ENCODE measurements at places on chromosomes 5 and 9. TPM values are rescaled to one million over a fixed set of nuclear protein-coding genes. Genes with fewer than 3 reads are reported as not detected.

The UGCG gene
- total RNA-seq, result 39.0 TPM

The TESK1 gene
- total RNA-seq, result 8.5 TPM

The DDX4 gene
- not detected for total RNA-seq

The ABLIM3 gene
- 6.5 TPM for total RNA-seq

The FREM1 gene
- total RNA-seq, result not detected

The IFNA21 gene
- total RNA-seq, result not detected

The CYLC2 gene
- total RNA-seq, result not detected

The ACTBL2 gene
- total RNA-seq, result not detected

The DIRAS2 gene
- 0.59 TPM for total RNA-seq

The GDF9 gene
- total RNA-seq, result not detected

The MCC gene
- total RNA-seq, result 19.5 TPM

The SH3GL2 gene
- total RNA-seq, result not detected

DNA sequence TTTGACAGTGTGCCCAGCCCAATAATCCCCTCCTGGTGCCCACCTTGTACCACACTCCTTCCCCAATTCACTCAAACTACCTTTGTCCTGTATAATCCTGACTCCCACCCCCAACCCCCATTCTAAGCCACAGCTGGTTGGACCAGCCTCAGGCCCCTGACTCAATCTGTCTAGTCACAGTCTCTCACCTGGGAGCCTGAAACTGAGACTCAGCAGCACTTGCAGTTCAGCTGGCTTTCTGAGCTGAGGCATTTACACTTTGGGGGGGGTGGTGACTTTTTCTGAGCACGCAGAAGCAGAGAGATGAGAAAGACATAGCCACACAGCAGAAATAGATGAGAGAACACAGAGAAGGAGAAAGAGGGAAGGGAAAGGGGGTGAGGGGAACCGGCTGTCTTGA lies 247.3 kb downstream of the MAN2A1 start:
- DNase-seq, result no peak

GRCh38 chr5:91302305-91302704 lies 80.8 kb downstream of the ARRDC3 start:
- DNase-seq, result no peak

- no peak for DNase-seq
These were observed 4.0 kb downstream of the ISL1 start for GRCh38 chr5:51386916-51387883.

- no peak for DNase-seq
These were observed 78.4 kb upstream of the OTULINL start for GRCh38 chr5:14503017-14503680.

- peak; percentile 59 for DNase-seq
These were observed 3.3 kb upstream of the RNF44 start for GRCh38 chr5:176540476-176540899.

DNA sequence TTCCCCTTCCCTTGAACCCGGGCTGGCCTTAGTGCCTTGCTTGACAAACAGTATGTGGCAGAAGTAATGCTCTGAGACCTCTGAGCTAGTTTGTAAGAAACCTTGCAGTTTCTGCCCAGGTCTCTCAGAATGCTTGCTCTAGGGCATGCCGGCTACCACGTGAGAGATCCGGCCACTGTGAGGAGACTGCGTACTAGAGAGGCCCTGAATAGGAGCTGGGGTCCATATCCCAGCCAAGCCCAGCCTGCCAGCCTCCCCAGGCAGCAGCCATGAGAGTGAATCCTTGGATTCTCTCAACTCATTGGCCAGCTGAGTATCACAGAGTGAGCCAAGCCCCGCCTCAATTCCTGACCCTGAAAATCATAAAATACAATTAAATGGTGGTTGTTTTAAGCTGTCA lies 16.0 kb upstream of the COL15A1 start:
- no peak for DNase-seq

- no peak for DNase-seq
These were observed 114.2 kb upstream of the PHYKPL start for GRCh38 chr5:178346607-178347334.

- DNase-seq, result no peak
These were observed 190.0 kb downstream of the TRIM32 start for GRCh38 chr9:116877072-116877471.

- DNase-seq, result no peak
These were observed 31.4 kb upstream of the SYK start for GRCh38 chr9:90770182-90770738.

DNA sequence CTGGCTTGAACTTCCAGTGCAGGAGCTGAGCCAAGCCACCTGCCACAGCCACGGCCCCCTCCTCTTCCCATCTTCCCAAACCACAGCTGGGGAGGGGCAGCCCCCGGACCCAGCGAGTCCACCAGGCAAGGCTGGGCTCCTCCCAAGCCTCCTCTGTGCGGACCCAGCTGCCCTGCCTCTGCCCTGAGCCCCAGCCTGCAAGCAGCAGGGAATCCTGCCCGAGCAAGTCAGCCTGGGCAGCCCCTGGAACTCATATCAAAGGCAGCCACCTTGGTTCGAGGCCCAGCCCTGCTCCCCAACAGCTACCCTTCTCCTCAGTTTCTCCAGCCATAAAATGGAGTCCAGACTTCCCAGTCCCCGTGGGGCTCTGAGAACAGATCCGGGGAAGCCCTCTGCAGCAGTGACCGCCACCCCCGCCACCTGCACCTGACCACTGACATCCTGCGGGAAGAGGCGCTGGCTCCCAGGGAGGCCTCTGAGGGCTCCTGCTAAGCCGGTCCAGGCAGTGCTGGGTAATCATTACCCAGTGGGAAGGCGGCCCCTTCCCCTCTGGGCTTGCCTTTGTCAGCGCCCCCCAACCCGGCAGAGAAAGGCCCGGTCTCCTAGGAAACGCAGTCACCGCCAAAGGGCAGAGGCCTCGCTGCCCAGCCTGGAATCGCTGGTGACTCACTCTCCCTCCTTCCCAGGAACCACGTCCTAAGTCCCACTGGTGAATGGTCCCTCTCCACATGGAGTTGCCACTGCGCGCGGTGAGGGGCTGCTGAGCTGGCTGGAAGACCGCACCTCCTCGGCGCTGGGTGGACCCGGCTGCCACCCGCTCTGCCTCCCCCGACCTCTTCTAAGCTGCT lies 1.5 kb downstream of the VAV2 start:
- peak; percentile 39 for DNase-seq

DNA sequence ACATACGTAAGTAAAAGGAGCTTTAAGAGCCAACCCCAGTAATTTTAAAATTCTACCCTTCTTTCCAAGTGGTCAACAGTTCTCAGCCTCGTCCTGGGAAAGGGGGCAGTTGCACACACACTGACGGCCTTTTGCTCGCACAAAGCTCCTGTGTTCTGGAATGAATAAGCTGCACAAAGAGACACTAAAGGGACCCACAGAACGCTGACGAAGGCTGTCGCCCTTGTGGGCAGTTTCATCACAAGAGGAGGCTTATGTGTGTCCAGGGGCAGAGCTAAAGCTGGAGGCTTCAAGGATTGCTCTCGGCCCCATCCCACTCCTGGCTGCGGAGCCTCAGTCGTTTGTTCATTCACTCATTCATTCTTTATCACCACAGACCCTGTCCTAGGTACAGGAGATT lies 67.0 kb upstream of the NEK6 start:
- no peak for DNase-seq

- DNase-seq, result no peak
These were observed at the start of gene TNFSF8 for GRCh38 chr9:114930056-114930812. TSS of gene TNFSF8 (minus strand) at chr9:114930591. CDS start at chr9:114930303, 288 bp downstream.

DNA sequence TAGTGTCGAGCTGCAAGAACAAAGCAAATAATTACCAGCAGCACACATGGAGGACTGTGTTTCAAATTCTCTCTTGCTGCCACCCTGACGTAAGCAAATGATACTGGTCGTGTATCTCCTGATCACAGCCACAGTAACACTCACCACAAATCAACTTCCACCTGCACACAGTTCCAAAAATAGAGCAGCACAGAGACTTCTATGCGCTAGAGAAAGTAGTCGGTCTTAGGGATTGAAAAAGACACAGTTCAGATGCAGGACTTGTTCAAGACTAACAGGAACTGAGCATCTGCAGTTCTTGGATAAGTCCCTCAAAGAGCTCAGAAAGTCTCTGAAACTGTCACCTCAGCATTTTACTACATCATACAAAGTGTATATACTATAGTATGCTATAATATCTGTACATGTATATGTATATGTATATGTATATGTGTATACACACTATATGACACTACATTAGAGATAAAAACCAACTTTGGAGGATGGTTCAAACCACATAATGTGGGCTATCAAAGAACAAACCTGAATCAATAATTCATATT lies 279.0 kb downstream of the GLIS3 start:
- DNase-seq, result no peak

DNA sequence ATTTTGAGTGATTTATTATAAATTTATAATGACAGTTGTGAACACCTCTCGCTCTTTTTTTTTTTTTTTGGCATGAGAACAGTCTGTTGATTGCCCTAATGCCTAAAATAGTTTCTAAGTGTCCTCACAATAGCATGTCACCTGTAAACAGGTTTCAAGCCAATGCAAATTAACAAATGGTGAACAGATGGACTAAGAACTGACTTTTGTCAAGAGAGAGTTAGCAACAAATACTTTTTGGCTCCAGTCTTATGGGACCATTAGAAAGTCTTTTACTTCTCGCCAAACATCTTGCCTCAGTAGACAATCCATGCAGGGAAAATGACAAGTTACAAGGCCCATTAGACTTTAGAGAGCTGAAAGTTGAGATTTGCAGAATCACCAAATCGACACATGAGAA lies 67.8 kb downstream of the MED27 start:
- no peak for DNase-seq

- no peak for DNase-seq
These were observed 212.1 kb upstream of the NUDT12 start for GRCh38 chr5:103774721-103775120.

GRCh38 chr9:16278326-16278999 lies 592.0 kb downstream of the BNC2 start:
- DNase-seq, result no peak

DNA sequence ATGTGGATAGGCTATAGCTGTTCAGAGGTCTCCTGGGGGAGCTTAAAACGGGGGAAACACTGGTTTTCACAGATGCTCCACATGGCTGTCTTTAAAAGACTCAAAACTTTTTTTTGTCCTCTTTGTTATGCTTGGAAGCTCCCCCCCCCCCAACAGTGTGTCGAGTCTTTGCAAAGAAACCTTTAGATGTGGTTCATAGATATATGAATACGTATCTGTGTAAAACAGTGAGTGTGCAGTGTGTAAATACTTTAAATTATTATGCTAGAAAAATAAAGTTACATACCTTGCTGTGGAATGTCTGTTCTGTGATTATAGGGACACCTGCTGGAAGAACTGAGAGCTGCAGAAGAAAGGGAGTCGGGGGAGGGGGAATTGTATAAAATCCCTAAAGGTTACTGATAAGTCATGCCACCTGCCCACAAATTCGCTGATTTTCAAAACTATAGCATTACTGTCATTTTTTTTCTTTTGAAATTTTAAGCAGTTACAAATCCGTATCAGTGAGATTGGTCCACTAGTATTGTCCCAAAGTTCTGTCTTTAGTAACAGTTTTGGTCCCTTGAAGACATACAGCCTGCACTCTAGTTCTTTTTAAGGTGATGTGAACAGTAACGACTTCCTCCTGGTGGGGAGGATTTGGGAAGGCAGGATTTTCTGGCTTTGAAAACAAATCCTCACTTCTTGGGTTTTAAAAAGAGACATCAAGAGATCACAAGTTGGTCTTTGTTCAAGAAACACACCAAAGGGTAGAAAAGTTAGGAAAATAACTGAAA lies 22.9 kb downstream of the RGMB start:
- peak; percentile 69 for DNase-seq

GRCh38 chr5:135234666-135235401 lies 164.2 kb downstream of the MACROH2A1 start:
- no peak for DNase-seq

GRCh38 chr9:89576404-89576839 lies 28.4 kb upstream of the GADD45G start:
- peak; percentile 26 for DNase-seq

GRCh38 chr5:154559398-154560276 lies 81.6 kb upstream of the HAND1 start:
- no peak for DNase-seq

- DNase-seq, result no peak
These were observed 36.2 kb downstream of the LIX1 start for GRCh38 chr5:97106216-97106581.

- no peak for DNase-seq
These were observed 103.3 kb downstream of the FBXL17 start for GRCh38 chr5:108278285-108279240.

GRCh38 chr5:14925326-14925725 lies 53.7 kb upstream of the ANKH start:
- no peak for DNase-seq
